ENCODE measurements at places on chromosomes 3 and 15.

DNA sequence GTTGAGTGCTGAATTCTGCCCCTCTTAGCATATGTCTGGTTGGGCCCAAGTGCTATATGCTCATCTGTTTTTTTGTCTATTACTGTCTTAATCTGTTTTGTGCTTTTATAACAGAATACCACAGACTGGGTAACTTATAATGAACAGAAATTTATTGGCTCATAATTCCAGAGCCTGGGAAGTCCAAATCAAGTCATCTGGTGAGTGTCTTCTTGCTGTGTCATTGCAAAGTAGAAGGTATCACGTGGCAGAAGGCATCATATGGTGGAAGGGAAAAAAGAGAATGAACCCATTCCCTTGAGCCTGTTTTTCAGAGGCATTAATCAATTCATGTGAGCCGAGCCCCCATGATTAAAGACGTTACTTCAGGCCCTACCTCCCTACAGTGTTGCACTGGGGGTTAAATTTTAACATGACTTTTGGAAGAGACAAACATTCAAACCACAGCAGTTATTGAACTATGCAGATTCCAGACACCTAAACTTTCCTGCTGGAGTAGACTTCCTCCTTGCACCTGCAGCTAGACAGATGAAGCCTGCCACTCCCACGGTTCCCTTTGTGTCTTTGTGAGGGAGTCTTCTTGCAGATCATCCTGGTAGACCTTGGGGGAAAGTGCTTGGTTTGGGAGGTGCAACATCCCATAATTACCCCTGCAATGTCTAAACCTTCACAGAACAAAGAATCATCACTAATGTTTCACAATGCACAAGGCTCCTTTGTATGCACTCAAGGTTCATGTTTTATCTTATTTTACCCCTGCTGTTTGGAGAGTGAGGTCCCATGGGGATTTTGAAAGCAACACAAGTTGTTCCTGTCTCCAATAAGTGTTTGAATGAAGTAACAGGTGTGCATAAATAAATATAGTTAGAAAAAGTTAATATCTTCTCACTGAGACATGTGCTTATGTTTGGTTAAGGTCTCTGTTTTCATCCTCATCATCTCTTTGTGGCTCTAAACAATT is 64.7 kb upstream of the XCR1 start:
- no peak for DNase-seq

DNA sequence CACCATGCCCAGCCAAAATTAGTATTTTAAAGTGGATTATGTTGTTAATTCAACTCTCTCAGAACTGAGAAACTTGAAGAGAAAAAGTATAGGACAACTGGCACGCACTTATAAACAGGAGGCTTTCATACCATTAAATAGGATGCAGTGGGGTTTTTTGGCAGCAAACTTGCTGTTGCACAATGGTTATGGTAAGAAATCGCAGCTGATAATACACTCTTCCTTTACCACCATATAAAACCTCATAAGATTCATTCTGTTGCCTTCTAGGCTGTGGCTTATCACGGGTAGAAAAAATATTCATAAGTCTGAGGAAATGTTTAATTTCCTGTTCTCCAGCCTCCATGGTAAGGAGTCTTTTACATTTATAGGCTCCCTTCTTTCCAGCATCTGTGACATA is 95.3 kb downstream of the TMCO5A start:
- DNase-seq, result no peak

GRCh38 chr3:31369637-31370379 is 162.9 kb upstream of the STT3B start:
- no peak for DNase-seq

DNA sequence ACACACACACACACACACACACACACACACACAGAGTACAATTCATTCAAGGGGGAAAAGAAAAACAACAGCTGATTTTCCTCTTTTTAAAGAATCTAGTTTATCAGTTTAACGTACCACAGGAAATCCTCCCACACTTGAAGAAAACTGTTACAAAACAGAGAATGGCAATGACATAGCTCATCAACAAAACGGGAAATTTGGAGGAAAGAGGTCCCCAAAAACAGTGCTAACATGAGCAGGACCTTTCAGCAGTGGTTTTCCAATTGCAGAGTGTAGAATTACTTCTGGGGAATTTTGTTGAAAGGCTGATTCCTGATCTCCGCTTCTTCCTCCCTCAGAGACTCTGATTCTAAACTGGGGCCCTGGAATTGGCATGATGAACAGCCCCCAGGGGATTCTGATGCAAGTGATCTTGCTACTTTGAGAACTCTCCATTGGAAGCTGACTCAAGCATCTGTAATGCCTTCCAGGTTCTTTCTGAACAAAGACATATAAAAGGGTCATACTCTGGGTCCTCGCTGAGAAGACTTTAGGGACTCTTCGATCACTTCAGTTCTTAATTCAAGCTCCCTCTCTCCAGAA is 442.6 kb upstream of the PROK2 start:
- no peak for DNase-seq

GRCh38 chr15:32872621-32873283 is 154.9 kb downstream of the GREM1 start:
- no peak for DNase-seq

DNA sequence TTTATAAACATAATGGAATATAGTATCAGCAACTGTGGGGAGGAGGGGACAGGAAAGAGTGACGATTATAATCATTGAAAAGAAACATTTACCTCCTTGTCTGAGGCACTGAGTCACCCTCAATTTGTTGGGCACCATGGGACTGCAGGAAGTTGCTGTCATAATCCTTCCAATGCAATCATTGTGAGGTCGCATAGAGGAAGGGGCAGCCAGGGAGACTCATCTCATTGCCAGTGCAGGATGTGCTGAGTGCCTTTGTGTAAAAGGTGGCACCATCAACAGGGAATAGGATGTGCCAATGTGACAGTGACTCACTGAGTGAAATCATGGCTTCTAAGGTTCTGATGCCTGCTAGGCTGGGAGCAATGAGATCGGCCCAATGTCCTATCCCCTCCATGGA is 300.4 kb upstream of the ADAMTS9 start:
- DNase-seq, result no peak

DNA sequence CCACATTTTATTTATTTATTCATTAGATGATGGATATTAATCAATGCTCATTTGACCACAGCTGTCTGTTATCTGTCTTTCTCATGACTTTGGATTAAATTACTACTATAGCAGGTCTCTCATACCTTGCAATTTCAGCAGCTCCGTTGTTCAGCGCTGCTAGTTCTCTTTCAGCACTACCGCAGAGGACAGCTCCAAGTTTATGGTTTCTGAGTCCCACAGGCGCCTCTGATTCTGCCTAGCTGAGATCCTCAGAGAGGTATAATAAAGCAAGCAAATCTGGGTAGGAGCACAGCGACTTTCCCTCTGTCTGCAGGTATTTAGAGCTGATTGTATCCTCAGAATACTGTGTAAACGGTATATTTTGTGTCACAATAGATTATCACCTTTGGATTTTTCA is 204.9 kb downstream of the CNTN4 start:
- DNase-seq, result no peak

- no peak for DNase-seq
Observed at GRCh38 chr15:99118258-99118632, 13.4 kb downstream of the SYNM start.

GRCh38 chr3:49803465-49804140 is 542 bp downstream of the INKA1 start:
- peak; percentile 70 for DNase-seq

- DNase-seq, result no peak
Observed at GRCh38 chr3:157067114-157067513, 92.8 kb downstream of the CCNL1 start.

DNA sequence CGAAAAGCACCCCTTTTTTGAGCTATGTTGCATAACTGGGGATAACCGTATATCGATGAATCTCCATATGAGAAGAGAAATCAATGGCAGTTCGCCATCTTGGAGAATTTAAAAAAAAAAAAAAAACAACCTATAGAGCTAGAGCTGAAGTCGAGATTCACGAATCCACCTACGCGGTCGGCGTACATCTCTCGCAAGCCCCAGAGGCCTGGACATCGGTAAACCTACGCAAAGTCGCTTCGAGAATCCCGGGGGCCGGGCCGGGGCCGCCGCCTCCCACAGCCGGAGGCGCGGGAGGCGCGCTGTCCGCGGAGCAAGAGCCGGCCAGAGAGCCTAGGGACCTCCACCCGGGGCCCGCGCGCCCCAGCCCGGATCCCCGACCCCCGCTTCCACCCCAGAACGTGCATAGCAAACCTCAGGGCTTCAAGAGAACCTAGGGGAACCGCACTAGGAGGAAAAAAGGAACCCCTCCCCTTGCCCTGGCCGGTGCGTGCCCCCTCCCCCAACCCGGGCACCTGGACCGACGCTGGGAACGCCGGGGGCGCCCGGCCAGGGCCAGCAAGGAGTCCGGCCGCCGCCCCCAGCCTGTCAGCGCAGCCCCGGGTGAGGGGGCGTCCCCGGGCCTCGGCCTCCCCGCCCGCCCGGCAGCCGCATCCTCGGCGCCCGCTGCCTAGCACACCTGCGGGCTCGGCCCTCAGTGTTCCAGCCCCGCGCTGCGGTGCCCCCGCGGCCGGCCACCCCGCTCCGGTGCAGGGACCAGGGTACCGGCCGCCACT is 567 bp downstream of the PFN2 start:
- DNase-seq, result peak; percentile 82

GRCh38 chr15:33226559-33227181 is 32.2 kb upstream of the FMN1 start:
- no peak for DNase-seq

- DNase-seq, result no peak
Observed at GRCh38 chr3:71392251-71392650, 191.3 kb downstream of the FOXP1 start.

- peak; percentile 70 for DNase-seq
Observed at GRCh38 chr3:172673210-172673679, 37.6 kb downstream of the NCEH1 start.

DNA sequence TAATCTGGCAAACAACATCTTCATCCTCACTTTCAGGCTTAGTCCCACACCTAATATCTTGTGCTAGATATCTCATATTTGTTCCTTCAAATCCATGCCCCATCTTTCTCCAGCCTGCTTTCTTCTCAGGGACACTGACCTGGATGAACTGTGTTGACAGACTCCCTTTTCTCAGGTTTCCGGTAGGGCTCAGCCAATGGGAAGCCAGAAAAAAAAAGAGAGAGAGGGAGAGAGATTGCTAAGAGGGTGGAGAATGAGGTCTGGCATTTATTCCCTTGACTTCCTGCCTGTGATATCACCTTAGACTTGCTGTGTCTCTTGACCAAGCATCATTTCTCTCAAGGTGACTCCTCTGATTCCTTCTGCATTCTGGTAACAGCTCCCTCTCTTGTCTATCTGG is 145.6 kb upstream of the ABI3BP start:
- no peak for DNase-seq

Data from glutamatergic neuron (in vitro differentiated cells).